ENCODE measurements at places on chromosomes 4 and X. TPM values are rescaled to one million over a fixed set of nuclear protein-coding genes. Genes with fewer than 3 reads are reported as not detected.

DNA sequence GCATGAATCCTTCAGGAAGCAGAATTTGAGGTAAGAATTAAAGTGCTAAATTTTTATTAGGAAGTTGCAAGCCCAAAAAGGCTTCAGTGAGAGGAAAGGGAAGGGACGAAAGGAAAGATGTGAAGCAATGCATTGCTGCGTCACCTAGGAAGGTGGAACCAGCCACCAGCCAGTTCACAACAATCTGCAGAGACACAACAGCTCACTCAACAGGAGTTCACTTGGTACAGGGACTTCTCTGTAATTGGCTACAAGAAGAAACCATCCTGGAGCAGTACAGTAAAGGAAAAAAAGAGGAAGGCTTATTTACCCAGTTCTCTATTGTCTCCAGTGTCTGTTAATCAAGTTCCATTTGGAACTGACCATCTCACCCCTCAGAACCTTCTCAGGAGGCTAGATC lies 157.6 kb downstream of the HNRNPD start:
- no peak overlapping the region for H3K27ac ChIP-seq
- H3K4me1 ChIP-seq: no peaks in the 10 kb centered on the region
- H3K36me3 ChIP-seq: no peaks in the 10 kb centered on the region
- H3K27me3 ChIP-seq: no peaks in the 10 kb centered on the region

DNA sequence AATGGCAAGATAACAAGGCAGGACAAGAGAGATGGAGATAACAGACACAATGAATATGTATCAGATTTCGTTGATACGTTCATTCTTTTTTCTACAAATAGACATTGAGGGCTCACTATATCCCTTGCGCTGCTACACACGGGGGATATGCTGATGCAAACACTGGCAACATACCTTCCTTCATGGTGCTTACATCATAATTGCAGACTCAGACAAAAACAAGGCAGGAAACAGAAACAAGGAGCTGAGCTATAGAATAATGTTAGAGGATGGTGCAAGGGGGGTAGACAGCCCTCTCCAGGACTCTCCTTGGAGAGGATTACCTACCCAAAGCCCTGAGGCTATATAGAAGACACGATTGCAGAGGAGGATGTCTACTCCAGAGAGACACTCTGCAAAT lies 1069.5 kb downstream of the DMD start:
- H3K4me1 ChIP-seq: no peaks in the 10 kb centered on the region
- no peaks in the 10 kb centered on the region for H3K36me3 ChIP-seq
- H3K27ac ChIP-seq: no peak overlapping the region
- DNase-seq: no peak

DNA sequence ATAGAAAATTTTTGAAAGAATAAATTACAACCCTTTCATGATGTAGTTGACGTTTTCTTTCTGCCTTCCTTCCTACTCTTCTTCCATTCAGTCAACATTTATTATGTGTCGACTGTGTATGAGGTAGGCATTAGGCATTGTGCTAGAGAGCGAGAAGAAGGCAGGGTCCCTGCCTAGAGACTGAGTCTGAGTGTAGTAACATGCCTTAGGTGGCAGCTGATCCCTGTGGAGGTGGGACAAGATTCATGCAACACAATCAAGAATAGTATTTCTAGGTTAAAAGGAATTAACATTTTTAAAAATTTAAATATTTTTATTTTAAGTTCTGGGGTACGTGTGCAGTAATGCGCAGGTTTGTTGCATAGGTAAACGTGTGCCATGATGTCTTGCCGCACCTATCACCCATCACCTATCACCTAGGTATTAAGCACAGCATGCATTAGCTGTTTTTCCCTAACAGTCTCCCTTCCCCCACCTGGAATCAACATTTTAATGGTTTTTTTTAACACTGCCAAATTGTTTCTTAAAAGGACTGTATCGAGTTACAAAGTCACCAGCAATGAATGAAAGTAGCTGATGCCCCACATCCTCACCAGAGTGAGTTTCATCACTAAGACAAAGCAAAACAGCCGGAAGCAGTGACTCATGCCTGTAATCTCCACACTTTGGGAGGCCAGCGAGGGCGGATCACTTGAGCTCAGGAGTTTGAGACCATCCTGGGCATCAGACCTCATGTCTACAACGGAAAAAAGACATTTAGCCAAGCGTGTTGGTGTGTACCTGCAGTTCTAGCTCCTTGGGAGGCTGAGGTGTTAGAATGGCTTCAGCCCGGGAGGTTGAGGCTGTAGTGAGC lies 84.0 kb downstream of the WWC2 start:
- H3K36me3 ChIP-seq: no peaks in the 10 kb centered on the region
- H3K4me1 ChIP-seq: peaks cover 6% of the 10 kb centered on the region
- H3K27me3 ChIP-seq: no peaks in the 10 kb centered on the region
- peak; percentile 51 for DNase-seq

PITX2 gene
- not detected for total RNA-seq

SRP72 gene
- 77.7 TPM for total RNA-seq

GAB1 gene
- total RNA-seq: 63.3 TPM

- no peak overlapping the region for H3K4me3 ChIP-seq
- H3K36me3 ChIP-seq: peaks cover 13% of the 10 kb centered on the region
- H3K4me1 ChIP-seq: no peaks in the 10 kb centered on the region
- DNase-seq: no peak
- no peak overlapping the region for H3K27ac ChIP-seq
These were observed 36.0 kb downstream of the CLOCK start for GRCh38 chr4:55510685-55511084.

POLR2B gene
- total RNA-seq: 67.8 TPM

DNA sequence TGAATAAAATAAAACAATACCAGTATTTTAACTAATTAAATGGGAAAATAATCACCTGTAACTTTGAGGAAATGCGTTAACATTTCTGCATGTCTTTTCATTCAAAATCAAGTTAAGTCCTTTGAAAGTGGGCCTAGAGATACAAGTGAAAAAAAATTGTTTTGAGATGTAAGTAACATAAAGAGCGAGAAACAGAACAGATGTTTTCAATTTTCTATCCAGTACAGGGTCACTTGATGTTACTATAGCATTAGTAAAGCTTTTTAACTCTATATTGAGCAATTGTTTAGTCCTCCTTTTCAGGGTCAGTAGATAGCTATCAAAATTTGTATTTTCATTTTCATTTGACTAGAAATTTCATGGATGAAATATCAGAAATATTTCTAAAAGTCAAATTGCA lies 761.4 kb downstream of the CCSER1 start:
- no peaks in the 10 kb centered on the region for H3K36me3 ChIP-seq
- H3K27ac ChIP-seq: no peak overlapping the region
- no peaks in the 10 kb centered on the region for H3K4me1 ChIP-seq
- no peaks in the 10 kb centered on the region for H3K27me3 ChIP-seq
- H3K4me3 ChIP-seq: no peak overlapping the region

GRCh38 chr4:127809173-127809800 lies 27.2 kb downstream of the HSPA4L start:
- no peak overlapping the region for H3K27ac ChIP-seq
- no peak overlapping the region for H3K4me3 ChIP-seq
- no peaks in the 10 kb centered on the region for H3K4me1 ChIP-seq
- no peak for DNase-seq
- no peaks in the 10 kb centered on the region for H3K36me3 ChIP-seq
- no peaks in the 10 kb centered on the region for H3K27me3 ChIP-seq

GRCh38 chr4:16754104-16754503 lies 144.3 kb downstream of the LDB2 start:
- no peak for DNase-seq
- H3K4me3 ChIP-seq: no peak overlapping the region
- peaks cover 3% of the 10 kb centered on the region for H3K36me3 ChIP-seq
- H3K4me1 ChIP-seq: no peaks in the 10 kb centered on the region
- H3K27me3 ChIP-seq: no peaks in the 10 kb centered on the region

Data from lower lobe of right lung (tissue), 2 donors.